ENCODE measurements at places on chromosomes 12 and 14.

- no peak for DNase-seq
Observed at GRCh38 chr12:58030566-58031279, 89.4 kb downstream of the ATP23 start.

DNA sequence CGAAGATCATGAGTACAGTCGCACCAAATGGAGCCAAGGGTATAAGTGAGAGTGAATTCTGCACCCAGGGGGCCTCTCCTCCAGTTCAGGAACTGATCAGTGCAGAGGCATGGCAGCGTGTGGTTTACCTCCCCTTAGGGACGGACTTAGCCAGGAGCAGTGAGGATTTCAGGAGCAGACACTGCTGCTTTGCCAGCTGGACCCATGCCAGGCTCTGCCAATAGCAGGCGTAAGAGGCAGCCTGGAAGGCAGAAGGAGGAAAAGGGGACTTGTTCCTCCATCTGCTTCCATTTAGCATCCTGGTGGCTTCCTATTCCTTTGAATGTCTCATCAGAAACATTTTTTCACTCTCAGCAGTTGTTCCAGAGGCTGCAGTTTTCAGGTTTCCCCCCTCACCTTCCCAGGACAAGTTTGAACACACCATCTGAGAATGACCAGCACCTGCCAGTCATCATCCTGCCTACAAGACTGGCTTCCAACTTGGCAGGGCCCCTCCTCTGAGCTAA lies 137.0 kb upstream of the LMNTD1 start:
- no peak for DNase-seq

- no peak for DNase-seq
Observed at GRCh38 chr12:58592475-58593207, 327.7 kb downstream of the LRIG3 start.

- no peak for DNase-seq
Observed at GRCh38 chr14:73235531-73236155, 1.7 kb upstream of the PAPLN start.

GRCh38 chr12:3294481-3294911 lies 196.5 kb upstream of the PRMT8 start:
- no peak for DNase-seq

DNA sequence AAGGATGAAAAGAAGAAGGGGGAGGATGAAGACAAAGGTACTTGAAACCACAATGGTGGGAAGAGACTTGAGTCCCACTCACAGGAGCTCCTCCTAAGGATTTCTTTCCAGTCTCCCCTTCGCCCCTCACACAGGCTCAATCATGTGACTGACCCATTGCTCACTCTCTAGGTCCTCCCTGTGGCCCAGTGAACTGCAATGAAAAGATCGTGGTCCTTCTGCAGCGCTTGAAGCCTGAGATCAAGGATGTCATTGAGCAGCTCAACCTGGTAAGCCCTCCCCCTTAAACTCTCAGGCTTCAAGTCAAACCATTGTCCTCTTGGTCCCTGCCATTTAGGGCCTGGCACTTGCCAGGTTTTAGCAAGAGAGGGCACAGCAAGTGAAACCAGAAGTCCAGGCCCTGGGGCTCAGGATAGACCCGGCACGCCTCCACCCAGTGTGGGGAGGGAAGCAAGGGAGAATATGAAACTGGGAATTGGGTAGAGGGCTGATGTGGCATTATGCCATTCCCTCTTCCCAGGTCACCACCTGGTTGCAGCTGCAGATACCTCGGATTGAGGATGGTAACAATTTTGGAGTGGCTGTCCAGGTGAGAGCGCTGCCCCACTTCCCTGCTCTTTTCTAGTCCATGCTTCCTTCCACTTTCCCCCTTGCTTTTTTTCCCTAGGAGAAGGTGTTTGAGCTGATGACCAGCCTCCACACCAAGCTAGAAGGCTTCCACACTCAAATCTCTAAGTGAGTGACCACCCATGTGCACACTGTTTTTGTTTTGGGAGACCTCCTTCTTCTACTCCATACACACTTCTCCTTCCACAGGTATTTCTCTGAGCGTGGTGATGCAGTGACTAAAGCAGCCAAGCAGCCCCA lies 1.8 kb downstream of the PSME1 start:
- no peak for DNase-seq

DNA sequence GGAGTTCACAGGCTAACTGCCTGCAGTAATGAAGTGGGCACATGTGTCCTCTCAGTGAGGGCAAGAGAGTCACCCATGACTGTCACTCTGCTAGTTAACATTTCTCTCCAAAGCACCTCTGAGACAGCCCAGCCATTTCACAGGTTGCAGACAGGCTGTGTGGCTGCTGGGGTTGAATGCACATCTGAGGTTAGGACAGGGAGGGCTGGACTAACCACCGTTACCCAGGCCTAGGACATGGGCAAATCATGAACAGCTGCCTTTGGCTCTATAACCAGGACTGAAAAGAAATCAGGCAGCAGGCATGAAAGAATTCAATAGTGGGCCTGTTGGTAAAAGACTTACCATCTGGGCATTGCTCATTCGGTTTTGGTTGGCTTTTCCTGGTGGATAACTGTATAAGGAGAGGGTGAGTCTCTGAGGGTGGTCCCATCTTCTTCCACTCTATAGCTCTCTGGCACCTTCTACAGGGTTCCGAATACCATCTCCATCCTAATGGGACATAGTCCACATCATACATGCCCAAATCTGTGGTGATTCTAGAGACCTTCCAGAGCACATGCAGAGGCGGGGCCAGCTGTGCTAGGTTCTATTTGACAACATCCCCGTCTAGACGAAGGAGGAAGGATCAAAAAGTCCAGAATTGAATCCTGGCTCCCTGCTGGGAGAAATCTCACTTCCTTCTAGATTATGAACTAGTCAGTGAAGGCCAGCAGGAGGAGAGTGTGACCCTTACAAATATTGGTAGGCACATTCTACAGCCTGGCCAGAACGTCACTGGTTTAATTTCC lies 10.8 kb downstream of the CRACR2A start:
- no peak for DNase-seq

Data from stimulated activated CD8-positive, alpha-beta memory T cell treated with anti-CD3 and anti-CD28 coated beads, Interleukin-4, amount 100 ng/mL, for 48 hours (primary cell).